Activated CD4-positive, alpha-beta T cell treated with anti-CD3 and anti-CD28 coated beads, Interleukin-2, amount 50 U/mL, for 1 hour (primary cell): ENCODE measurements at places on chromosomes 4 and X.

- no peak for DNase-seq
These were observed 139.4 kb upstream of the EMCN start for GRCh38 chr4:100657187-100657586.

- no peak for DNase-seq
These were observed 210.0 kb upstream of the AGTR2 start for GRCh38 chrX:115960440-115961084.

- DNase-seq: no peak
These were observed 62.5 kb upstream of the MCUB start for GRCh38 chr4:109497511-109497910.

- DNase-seq: no peak
These were observed 1611.1 kb downstream of the ARAP2 start for GRCh38 chr4:34633241-34633640.

GRCh38 chrX:44572340-44572938, 29.8 kb upstream of the FUNDC1 start:
- no peak for DNase-seq

- no peak for DNase-seq
These were observed 127.8 kb upstream of the METTL14 start for GRCh38 chr4:118557298-118557851.

DNA sequence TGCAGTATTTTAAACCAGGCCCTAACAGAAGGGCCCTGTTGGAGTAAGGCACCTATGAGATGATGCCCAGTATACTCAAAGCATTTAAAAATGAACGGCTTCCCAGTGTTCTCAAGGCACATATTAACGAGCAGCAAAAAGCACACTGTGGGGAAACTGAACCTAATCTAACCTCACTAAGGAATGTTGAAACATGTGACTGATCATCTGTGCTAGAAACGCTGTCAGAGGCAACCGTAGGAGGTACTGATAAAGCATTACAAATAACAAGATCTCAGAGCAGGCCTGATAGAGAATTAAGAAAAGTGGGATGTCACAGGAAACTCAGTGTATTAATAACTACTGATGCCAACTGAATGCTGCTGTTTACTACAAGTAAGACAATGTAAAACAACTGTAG, 24.0 kb downstream of the ASB9 start:
- no peak for DNase-seq
